Activated T-cell treated with anti-CD3 and anti-CD28 coated beads, Interleukin-2, amount 50 U/mL, for 48 hours (primary cell): ENCODE measurements at places on chromosomes 2 and 18.

GRCh38 chr18:59813942-59814341 is 85.9 kb upstream of the PMAIP1 start:
- no peak for DNase-seq

- no peak for DNase-seq
Measured at GRCh38 chr2:41890341-41890740, 157.5 kb upstream of the PKDCC start.

DNA sequence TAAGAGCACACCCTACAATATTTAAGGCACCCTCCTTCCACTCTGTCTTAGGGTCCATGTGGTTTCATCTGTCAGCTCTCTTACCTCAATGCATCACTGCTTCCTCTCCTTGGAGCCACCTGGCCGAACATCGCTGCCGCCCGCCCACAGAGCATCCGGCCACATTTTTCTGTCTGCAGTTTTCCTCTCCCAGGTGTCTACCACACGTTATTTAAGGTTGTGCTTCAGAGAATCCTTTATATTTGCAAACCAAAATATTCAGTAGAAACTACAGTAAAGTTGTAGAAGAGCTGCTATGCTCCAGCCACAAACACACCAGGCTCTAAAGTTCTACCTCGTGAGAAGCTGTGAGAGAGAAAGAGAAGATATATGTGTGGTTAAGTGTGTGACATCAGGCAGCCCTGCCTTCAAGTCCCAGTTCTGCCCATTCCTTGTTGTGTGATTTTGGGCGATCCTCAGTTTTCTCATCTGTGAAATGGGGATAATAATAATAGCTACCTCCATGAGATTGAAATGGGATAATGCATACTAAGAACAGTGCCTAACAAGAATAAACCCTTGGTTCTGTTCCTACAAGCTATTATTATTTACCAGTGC is 4.9 kb upstream of the STK17B start:
- DNase-seq: peak; percentile 84

- no peak for DNase-seq
Measured at GRCh38 chr2:47601568-47601967, 181.4 kb upstream of the MSH6 start.

GRCh38 chr18:66083078-66083477 is 332.3 kb downstream of the CDH7 start:
- DNase-seq: no peak
